ENCODE measurements at places on chromosomes 1 and 21.

- H3K27me3 ChIP-seq: no peaks in the 10 kb centered on the region
- H3K36me3 ChIP-seq: no peaks in the 10 kb centered on the region
- H3K4me1 ChIP-seq: no peaks in the 10 kb centered on the region
Measured at GRCh38 chr1:78426408-78426807, 64.4 kb upstream of the PTGFR start.

DNA sequence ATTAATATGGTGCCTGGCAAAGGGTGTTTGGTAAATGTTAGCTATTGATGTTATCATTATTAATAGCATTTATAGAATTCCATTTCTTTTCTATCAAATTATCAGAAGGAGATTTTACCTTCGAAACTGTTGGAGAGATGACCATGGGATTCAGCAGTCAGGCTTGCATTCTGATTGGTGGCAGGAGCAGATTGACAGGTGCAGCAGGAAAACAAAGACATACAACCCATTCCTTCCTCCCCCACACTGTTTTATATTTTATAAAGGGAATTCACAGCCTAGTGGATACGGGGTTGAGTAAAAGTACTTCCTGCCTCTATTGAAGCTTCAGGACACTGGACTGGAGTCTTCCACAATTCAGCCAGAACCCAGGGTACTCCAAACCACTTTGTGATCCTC lies 55.1 kb upstream of the SYT14 start:
- peaks cover 10% of the 10 kb centered on the region for H3K4me1 ChIP-seq
- H3K27ac ChIP-seq: no peak overlapping the region
- H3K27me3 ChIP-seq: peaks cover 59% of the 10 kb centered on the region
- H3K36me3 ChIP-seq: no peaks in the 10 kb centered on the region

DNA sequence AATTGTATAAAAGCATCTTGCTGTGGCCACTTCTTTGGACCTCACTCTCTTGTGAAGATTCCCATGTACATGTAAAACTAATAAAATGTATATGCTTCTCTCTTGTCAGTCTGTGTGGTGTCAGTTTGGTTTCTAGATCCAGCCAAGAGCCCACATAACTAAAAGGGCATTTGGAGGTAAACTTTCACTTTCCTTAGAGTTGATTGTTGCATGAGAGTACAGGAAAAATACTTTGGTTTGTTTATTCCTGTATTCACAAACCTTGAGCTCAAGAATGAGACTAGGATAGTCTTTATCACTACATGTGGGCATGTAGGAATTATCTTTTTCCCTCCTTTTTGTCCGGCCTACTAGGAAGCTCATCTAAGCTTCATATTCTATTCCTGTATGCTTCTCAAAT lies 50.9 kb downstream of the KCTD3 start:
- no peak overlapping the region for H3K27ac ChIP-seq
- peaks cover 96% of the 10 kb centered on the region for H3K36me3 ChIP-seq
- no peaks in the 10 kb centered on the region for H3K4me1 ChIP-seq

DNA sequence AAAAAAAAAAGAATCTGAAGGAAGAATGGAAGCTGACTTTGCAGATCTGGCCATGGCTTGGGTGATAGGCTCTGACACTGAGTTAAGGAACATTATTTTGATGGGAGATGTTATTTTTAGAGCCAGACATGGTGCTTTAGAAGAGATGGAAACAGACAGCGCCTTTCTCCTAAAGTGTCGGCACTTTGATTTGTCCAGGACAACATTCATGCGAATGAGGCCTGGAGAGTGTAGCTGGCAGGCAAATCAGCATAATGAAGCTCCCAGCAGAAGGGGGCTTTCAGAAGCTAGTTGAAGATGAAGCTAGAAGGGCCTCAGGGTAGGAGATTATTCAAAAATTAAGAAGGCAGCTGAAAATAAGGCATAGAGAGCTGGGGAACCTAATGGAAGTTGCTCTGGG lies 397.7 kb downstream of the RWDD3 start:
- no peaks in the 10 kb centered on the region for H3K27me3 ChIP-seq
- DNase-seq: no peak
- H3K4me1 ChIP-seq: no peaks in the 10 kb centered on the region
- no peak overlapping the region for H3K27ac ChIP-seq
- H3K36me3 ChIP-seq: no peaks in the 10 kb centered on the region

- no peaks in the 10 kb centered on the region for H3K27me3 ChIP-seq
- H3K4me1 ChIP-seq: peaks cover 20% of the 10 kb centered on the region
- peak overlapping the region; percentile 88 for H3K27ac ChIP-seq
- no peak for DNase-seq
- no peak overlapping the region for H3K4me3 ChIP-seq
Measured at GRCh38 chr1:153506386-153506785, 29.4 kb downstream of the S100A6 start.

Measured in esophagus squamous epithelium (tissue), 5 donors.